ENCODE measurements at places on chromosomes 7 and 10.
A peak's percentile ranks its signal among the peaks of the same experiment; 100 is the strongest.

DNA sequence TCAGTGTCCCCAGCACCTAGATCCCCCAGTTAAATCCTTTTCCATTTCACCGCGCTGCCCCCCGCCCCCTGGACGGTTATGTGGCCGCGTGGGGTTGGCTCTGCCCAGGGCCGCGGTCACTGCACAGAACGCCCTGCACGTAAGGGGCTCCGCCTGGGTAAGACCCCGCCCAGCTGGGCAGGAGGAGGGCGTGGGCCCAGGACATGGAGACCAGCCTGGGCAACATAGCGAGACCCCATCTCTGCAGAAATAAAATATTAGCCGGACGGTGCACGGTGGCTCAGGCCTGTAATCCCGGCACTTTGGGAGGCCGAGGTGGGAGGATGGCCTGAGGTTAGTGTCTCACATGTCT lies 650 bp upstream of the ZFAND2A start:
- DNase-seq: no peak

GRCh38 chr10:96850825-96851224 lies 18.7 kb downstream of the LCOR start:
- no peak for DNase-seq

GRCh38 chr7:82521906-82522445 lies 78.4 kb upstream of the CACNA2D1 start:
- no peak for DNase-seq

- no peak for DNase-seq
Observed at GRCh38 chr10:2038036-2038435, 300.7 kb upstream of the ADARB2 start.

GRCh38 chr10:7507887-7508726 lies 97.3 kb upstream of the SFMBT2 start:
- no peak for DNase-seq

- no peak for DNase-seq
Observed at GRCh38 chr7:1742555-1743303, 72.7 kb downstream of the ELFN1 start.

DNA sequence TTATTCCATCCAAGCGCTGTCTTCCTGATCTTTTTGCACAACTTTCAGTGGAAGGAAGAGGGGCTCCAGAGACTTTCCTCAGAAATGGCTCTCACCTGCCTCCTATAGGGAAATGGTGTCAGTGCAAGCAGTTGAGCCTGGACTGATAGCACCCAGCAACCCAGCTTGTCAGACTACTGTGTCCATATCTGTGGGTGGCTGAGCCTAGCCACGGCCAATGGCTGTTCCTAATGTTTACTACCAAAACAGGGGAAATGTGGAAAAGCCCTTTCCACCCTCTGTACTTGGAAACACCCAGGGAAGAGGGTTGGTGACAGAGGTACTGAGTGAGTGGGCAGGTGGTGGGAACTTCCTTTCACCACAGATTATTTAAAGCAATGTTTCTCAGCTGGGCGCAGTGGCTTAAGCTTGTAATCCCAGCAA lies 4.3 kb upstream of the YKT6 start:
- DNase-seq: peak; percentile 59

- DNase-seq: no peak
Observed at GRCh38 chr7:93558705-93559614, 15.6 kb downstream of the CALCR start.

GRCh38 chr10:43313901-43314300 lies 47.0 kb upstream of the RASGEF1A start:
- DNase-seq: no peak

GRCh38 chr7:25595996-25596395 lies 367.7 kb upstream of the NPVF start:
- no peak for DNase-seq

- no peak for DNase-seq
Observed at GRCh38 chr7:6576024-6576866, 1.0 kb upstream of the ZDHHC4 start.

DNA sequence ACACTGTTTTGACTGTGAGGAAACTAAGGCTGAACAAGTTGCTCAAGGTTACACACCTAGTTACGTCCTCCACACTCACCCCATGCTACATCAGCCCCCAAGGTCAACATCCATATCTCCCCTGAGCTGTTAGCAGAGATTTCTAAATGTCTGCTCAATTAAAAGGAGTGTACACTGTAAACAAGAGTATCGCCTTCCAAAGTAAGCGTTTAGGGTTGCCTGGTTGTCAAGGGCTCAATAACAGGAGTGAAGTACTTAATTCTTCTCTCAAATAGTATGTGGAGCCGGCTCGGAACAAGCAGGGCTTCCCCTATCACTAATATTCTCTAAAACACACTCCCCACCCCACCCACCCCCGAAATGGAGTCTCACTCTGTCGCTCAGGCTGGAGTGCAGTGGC lies 412.8 kb upstream of the GALNT17 start:
- no peak for DNase-seq

GRCh38 chr10:118939211-118940007 lies 90.1 kb upstream of the NANOS1 start:
- DNase-seq: no peak

- DNase-seq: no peak
Observed at GRCh38 chr7:72337390-72338167, 74.6 kb downstream of the CALN1 start.

GRCh38 chr7:1752771-1753563 lies 82.9 kb downstream of the ELFN1 start:
- DNase-seq: no peak

DNA sequence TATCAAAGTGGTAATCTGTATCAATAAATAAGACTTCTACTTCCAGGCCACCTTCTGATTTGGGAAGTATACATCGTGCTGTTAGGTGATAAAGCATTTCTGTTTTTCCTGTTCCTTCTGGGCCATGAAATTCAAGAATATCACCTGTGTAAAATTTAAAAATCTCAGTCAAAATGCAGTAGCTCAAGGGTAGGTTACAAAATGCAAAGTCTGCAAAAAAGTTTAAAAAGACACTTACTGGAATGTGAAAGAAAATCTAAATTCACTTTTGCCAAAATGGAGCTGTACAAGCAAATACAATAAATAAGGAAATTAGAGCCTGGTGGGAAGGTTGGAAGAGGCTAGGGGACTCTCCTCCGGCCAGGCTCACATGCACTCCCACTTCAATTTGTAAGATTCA lies 26.7 kb downstream of the XRCC2 start:
- DNase-seq: no peak

DNA sequence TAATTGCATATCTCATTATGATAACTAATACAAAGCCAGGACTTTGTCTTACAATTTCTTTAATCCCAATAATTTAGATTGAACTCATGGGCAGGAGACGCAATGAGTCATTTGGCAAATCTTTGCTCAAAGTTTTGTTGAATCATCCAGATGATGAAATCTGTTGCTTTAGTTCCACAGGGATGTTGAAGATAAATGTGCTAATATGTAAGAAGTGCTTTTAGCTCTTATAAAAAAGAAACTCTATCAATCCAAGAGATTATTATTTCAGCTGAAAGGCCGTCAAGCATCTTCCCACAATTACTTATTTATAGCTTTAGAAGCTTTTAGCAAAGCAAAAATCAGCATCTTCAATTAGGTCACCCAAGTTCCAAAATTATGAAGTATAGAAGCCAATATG lies 36.8 kb upstream of the ANK3 start:
- DNase-seq: no peak

GRCh38 chr7:48742079-48742798 lies 182.1 kb upstream of the CDC14C start:
- DNase-seq: no peak

DNA sequence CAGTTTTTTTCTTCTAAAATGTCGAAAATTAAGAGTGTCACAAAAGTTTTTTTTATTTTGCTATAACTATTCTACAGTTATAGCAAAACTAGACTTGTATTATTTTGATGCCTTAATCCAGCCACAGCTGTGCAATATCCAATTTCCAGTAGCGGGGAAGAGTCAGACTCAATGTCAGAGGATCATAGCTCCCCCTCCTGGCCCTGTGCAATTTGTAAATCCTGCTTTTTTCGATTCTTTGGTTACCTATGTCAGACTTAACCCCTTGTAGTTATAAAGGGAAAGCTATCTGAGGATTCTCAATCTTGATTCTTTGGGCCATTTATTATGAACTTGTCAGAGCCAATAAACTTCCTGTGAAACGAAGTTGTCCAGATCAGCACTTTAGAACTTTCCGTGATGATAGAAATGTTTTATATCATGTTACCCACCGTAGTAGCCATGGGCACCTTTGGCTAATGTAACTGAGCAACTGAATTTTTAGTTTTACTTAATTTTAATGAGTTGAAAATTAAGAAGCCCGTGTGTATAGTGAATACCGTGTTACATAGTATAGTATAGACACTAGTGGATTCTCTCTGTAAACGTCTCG lies 87.7 kb upstream of the PRKCQ start:
- peak; percentile 35 for DNase-seq

- DNase-seq: no peak
Observed at GRCh38 chr7:139332697-139333359, 8.3 kb upstream of the FMC1 start.

DNA sequence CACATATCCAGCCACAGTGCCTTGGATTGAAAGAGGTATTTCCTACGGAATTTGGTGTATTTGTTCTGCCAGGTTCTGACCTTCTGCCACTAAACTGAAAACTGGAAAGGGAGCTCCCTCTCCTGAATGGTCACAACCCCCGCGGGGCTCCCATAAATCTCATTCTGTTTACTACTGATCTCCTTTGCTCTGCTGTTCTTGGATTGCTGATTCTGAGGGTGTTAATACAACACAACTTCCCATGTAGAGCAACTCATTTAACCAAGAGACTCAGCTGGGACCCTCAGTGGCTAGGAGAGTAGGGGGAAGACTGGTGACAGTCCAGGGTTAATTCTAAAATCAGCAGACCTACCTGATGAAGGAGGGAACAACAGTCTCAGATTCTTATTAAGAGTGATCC lies 662.9 kb downstream of the INHBA start:
- peak; percentile 31 for DNase-seq

- DNase-seq: no peak
Observed at GRCh38 chr10:43225787-43226153, 41.1 kb downstream of the RASGEF1A start.

DNA sequence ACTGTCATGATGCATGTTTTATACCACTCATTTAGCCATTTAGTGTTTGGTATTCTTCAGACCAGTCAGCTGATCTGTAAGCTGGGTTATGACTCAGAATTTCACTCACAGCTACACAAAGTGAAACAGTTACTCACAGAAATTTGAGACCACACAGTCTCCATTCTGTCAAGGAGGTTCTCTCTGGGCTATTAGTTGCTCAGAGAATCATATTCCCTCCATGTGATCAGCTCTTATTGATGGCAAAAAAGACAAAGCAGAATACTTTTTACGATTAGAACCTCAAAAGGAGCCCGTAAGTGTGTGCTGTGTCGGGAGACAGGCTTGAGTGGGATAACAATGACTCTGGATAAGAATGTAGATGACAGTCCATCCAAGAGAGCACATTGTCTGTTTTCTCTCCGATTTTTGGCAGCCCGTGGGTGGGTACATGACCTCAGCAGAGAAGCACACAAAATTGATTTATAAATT lies 277.6 kb upstream of the SORCS1 start:
- DNase-seq: no peak

DNA sequence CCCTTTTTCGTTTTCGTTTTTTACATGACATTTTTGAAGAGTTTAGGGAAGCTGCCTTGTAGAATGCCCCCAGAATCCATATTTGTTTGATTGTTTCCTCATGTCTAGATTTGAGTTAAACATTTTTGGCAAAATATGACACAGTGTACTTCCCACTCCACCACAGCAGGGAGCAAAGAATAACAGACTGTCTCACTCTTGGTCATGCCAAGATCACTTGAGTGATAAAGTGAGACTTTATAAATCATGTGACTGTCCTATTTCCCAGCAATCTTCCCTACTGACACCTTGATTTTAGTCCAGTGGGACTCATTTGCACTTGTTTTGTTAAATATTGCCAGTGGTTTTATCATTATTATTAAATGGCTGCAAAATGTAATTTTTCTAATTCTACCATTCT lies 44.4 kb upstream of the USP6NL start:
- no peak for DNase-seq

DNA sequence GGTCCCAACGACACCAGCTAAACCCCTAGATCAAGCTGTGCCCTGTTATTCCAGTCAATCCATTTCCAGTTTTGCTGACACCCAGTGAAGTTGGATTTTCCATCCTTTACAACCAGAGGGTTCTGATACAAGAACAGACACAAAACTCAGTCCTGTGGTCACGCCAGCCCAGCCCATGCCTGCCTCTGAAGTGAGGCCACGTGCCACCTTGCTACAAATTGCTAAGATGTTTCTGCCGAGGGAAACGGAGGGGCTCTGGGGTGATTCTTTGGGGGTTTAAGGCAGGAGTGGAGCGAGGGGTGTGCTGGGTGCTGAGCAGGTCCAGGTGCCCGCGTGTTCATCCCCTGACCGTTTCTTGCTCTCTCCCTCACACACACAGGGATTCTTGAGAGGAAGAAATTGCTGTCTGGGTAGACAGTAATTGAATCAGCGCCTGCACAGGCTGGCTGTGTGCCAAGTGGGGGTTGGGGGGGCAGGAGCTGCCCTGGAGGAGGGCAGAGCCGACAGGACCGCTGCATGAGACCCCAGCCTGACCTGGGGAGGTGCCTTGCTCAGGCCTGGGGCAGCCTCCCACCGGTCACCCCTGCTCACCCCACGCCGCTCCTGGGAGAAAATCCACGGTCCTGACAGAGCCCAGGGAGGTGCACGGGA lies 38.1 kb downstream of the ADAP1 start:
- DNase-seq: no peak

GRCh38 chr7:21169667-21170580 lies 258.0 kb upstream of the SP4 start:
- peak; percentile 38 for DNase-seq

DNA sequence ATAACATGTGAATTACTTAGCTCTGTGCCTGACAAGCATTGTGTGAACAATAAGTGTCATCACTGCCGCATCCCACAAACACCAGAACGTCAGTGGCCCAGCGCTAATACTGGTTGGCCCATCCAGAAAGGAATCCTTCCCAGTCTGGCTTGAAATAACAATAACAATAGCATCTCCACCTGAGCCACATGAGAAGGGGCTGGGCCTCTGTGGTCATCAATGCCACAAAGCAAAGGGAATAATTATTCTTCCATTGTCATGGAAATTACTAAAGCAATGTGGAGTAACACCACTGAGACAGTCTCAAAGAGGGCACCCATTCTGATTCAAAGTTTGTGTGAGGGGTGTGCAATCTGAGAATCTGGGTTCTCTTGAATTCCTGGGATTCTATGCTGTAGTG lies 105.7 kb upstream of the INHBA start:
- DNase-seq: no peak

Measured in nephron progenitor cell (in vitro differentiated cells).